ENCODE measurements at places on chromosomes 11 and 22. TPM values are rescaled to one million over a fixed set of nuclear protein-coding genes. Genes with fewer than 3 reads are reported as not detected.
A peak's percentile ranks its signal among the peaks of the same experiment; 100 is the strongest.

- no peak for DNase-seq
Observed at GRCh38 chr11:18280438-18281045, 14.5 kb downstream of the SAA1 start.

HOATZ gene
- not detected for total RNA-seq

GRCh38 chr11:128365044-128365443, 222.3 kb downstream of the ETS1 start:
- peak; percentile 62 for DNase-seq

- DNase-seq = peak; percentile 71
Observed at GRCh38 chr11:27898166-27898565, 197.9 kb upstream of the BDNF start.

DNA sequence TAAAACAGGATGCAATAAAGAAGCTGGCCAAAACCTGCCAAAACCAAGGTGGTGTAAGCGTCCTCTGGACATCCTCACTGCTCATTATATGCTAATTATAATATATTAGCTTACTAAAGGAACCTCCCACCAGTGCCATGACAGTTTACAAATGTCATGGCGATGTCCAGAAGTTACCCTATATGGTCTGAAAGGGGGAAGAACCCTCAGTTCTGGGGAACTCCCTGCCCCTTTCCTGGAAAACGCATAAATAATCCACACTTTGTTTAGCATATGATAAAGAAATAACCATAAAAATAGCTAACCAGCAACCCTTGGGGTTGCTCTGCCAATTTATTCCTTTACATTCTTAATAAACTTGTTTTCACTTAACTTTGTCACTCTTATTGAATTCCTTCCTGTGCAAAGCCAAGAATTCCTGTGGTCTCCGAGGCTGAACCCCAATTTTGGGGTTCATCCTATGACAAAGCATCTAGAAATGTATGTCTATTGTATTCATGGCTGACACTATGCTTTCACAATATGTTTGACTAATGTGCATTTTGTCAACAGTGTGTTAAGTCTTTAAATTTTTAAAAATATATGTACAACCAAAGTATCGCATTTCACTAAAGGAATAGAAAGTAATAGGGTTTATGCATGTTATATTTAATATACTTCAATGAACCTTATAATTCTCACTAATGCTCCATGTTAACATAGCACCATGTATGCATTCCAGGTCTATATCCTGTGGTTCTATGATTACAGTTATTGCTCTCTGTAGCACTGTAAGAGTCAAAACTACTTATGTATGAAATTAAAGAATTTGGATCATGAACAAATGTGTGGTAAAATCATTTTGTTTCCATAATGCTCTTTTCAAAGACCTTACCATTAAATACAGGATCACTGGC, 25.1 kb downstream of the LGR4 start:
- DNase-seq = peak; percentile 69

GRCh38 chr22:39422721-39423120, 23.1 kb downstream of the TAB1 start:
- DNase-seq = no peak

RASGRP2 gene
- not detected for total RNA-seq

- no peak for DNase-seq
Observed at GRCh38 chr11:65056999-65057398, 1.4 kb downstream of the NAALADL1 start.

- peak; percentile 79 for DNase-seq
Observed at GRCh38 chr11:10878408-10879214, 20.8 kb upstream of the ZBED5 start.

- peak; percentile 97 for DNase-seq
Observed at GRCh38 chr11:119361056-119361787, 14.7 kb upstream of the MFRP start.

DNA sequence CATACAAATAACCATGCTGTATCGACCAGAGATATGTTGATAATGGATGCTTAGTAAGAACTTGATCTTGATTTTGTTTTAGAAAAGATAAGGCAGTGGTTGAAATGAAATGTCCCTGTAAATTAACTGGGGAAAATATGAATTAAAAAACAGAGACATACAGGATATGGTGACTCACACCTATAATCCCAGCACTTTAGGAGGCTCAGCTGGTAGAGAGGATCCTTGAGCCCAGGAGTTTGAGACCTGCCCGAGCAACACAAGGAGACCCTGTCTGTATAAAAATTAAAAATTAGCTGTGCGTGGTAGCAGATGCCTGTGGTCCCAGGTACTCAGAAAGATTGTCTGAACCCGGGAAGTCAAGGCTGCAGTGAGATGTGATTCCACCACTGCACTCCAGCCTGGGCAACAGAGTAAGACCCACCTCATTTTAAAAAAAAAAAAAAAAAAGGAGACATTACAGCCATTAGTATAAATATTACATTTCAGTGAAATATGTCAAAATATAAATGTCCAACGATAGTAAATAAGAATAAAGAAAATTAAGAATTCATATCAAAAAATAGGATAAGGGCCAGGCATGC, 4.6 kb downstream of the PICALM start:
- DNase-seq = peak; percentile 35

DNA sequence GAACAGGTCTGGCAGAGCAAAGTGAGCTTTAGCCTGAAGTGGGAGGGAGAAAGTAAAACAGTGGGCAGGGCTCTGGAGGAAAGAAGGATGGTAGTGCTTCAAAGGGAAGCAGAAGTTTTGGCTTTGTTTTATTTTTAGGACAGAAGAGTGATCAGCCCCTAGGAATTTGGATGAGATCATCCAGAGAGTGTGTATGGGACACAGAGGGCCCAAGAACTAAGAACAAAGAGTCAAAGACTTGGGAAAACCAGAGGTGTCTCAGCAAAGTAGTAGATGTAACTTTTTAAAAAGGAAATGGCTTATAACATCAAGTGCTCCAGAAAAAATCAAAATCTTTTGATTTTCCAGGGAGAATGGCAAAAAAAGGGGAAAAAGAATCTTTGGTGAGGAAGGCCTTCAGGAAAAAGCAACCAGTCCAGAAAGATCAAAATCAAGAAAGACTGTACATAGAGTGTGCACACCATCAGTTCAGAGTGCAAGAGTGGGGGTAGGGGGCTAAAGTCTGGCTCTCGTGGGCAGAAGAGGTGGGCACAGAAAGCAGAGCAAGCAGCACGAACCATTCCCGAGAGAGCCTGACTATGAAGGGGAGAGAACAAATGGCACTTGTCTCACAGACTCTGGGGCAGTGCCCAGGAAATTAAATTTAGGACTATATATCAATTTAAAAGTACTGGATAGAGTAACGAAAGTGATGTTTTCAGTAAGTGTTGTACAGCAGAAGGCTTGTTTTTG, 30.0 kb downstream of the MAPK1 start:
- DNase-seq = peak; percentile 64

DNA sequence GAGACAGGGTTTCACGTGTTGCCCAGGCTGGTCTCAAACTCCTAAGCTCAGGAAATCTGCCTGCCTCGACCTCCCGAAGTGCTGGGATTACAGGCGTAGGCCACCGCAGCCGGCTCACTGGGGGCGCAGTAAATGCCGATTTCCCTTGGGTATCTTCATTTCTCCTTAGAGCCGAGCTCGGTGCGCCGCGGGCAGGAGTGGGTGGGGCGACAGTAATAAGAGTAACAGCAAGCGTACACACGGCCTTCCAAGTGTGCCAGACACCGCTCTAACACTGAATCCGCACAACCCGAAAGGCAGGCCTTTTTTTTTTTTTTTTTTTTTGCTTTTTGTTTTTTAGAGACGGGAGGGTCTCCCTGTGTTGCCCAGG, 500 bp upstream of the ADSL start:
- DNase-seq = peak; percentile 19

DNA sequence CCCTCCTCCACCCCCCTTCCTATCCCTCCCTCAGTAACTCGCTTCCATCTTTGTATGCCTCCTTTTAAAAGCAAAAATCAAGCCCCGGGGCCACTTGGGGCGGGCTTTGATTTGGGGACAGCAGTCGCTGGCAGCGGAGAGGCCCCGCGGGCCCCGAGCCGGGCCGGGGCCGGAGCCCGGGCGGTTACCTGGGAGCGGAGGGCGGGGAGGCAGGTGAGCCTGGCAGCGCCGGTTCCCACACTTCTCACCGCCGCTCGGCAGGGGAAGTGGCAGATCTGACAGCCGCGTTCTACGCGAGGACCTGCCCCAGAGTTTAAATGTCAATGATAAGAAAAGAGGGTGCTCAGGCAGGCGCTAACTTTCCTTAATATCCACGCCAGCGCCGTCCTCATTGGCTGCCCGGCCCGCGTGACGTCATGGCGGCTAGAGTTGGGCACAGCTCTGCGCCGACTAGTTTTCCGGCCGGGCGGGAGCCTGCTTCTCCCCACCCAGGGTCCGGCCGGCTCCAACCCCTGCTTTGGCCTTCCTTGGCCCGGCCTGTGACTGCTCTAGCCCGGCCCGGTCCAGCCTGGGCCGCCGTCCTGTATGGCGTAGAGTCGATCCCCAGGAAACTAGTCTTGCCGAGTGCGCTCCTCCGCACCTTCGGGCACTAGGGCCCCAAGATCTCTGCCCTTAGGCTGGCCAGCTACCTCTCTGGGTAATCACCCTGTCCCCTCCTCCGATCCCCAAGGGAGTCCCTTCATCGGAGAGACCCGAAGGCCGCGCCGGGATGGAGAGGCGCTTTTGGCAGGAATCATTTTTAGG, 6.7 kb upstream of the PAX6 start:
- no peak for DNase-seq

- DNase-seq = peak; percentile 55
Observed at GRCh38 chr22:36220451-36220921, 18.8 kb downstream of the APOL2 start.

ANKRD42 gene
- 6.6 TPM for total RNA-seq

YAP1 gene
- total RNA-seq = 104 TPM

GRCh38 chr11:74680703-74681531, 50.3 kb downstream of the CHRDL2 start:
- DNase-seq = no peak

DNA sequence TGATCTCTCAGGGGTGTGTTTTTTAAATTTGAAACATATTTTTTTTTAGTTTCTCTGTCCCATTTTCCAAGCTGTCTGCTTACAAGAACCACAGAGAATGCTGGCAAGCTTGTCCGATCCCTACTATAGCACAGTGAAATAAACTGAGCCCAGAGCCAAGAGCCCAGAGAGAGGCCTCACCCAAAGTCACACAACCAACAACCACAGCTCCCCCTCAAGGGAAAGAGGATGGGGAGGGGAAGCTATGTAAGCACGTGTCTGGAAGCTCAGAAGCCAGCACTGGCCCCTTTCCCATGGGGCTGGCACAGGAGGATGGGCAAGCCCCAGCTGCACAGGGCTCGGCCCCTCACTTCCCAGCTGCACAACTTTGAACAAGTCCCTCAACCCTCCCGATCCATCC, 3.2 kb upstream of the SART1 start:
- no peak for DNase-seq

SEPTIN5 gene
- total RNA-seq = 27.5 TPM

SLC22A9 gene
- total RNA-seq = not detected

DNA sequence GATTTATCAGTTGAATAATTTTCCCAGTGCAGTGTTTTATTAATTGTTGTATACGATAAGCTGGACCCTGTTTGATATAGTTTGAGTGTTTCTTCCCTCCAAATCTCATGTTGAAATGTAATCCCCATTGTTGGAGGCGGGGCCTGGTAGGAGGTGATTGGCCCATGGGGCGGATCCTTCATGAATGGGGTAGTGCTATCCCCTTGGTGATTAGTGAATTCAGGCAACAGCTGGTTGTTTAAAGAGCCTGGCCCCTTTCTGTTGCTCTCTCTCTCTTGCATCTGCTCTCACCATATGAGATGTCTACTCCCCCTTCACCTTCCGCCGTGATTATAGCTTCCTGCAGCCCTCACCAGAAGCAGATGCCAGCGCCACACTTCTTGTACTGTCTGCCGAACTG, 1.5 kb downstream of the OR5A1 start:
- no peak for DNase-seq

GRCh38 chr22:20383538-20383937, 10.4 kb upstream of the ZNF74 start:
- DNase-seq = no peak

APOL5 gene
- not detected for total RNA-seq

CD3D gene
- not detected for total RNA-seq

TUT1 gene
- total RNA-seq = 20.6 TPM

DNA sequence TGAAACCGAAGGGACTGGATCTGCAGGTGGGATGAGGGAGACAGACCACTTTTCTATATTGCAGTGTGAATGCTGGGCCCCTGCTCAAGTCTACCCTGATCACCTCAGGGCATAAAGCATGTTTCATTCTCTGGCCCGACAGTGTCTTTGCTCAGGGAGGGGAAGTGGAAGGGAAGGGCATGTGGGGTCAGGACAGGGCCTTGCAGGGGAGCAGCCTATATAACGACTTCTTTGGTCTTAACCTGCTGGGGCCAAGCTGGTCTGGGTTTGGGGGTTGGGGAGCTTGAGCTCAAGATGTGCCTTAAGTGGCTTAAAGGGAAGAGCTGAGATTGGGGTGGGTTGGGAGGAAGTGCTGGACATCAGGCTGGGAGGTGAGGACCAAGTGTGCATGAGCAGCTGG, 86.4 kb downstream of the GDPD4 start:
- no peak for DNase-seq

DNA sequence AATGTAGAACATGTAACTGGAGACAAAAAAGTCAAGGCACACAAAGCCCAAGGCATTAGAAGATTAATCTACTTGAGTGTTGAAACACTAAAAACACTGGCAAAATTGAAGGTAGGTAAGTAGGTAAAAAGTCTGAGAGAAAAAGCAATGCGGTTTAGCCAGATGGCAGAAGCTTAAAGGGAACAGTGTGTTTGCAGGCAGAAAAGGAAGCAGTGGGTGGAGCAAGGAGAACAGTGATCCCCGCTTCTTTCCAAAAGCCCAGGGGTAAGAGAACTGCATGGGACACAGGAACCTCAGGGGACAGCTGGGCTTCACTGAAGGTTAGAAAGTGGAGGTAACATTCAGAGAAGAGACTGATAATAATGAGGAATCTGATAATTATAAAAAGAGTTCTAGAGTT, 16.0 kb downstream of the MRE11 start:
- no peak for DNase-seq

JRKL gene
- total RNA-seq = 5.1 TPM

DNA sequence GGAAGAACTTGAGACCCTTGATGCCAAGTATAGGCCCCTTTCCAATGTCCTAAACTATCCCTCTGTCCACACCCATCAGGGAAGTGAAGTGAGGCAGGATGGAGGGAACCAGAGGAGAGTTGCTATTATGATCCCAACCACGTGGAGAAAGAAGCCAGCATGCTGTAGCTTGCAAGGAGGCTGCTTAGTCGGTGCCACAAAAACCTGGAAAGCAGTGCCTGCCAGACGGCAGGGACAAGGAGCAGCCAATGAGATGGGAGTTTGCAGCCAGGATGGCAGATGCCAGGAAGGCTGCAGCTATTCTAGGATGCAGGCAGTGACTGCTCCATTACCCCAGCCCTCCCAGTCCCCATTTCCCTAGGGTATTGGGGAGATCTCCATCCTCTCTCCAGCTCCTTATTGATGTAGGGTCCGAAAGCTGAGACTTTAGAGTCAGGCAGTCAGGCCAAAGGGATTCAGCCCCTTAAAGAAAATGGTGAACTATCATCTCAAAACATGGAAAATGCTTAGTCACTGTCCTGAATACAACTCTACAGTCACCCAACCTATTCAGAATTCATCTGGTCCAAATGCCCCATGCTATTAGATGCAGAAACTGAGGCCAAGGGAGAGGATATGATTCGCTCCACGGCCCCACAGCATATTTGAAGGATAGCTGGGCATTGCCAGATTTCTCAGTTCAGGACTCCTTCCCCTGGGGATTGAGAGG, 18.4 kb upstream of the LRRC55 start:
- no peak for DNase-seq

OR9G1 gene
- total RNA-seq = not detected
